ENCODE measurements at places on chromosomes 6 and 20.

DNA sequence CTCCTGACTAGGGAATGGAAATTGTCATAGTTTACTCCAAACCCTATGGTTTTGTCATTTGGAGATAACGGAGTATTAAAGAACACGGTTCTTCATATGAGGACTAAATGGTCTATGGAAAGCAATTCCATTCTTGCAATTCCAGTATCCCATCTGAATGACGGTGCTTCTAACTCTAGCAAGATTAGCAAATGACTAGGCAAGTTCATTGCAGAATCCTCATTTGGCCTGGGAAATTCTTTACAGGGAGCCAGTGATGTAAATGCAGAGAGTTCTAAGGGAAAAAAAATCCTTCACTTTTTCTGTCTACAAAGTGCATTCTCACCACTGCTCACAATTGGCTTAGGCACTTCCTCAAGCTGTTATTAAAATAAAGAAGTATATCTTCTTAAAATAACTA, 111.5 kb downstream of the MOXD1 start:
- DNase-seq: no peak

- no peak for DNase-seq
These were observed 241.9 kb downstream of the ADGRB3 start for GRCh38 chr6:68876792-68877493.

- DNase-seq: no peak
These were observed 19.7 kb upstream of the CITED2 start for GRCh38 chr6:139394027-139394649.

GRCh38 chr20:1946442-1946761, 47.5 kb downstream of the PDYN start:
- no peak for DNase-seq

GRCh38 chr6:34837528-34837927, 45.6 kb downstream of the BLTP3A start:
- no peak for DNase-seq
